ENCODE measurements at places on chromosomes 1 and 21.

GRCh38 chr21:14687268-14687625 is 141.1 kb upstream of the SAMSN1 start:
- no peak for DNase-seq

GRCh38 chr1:99482286-99482685 is 163.6 kb upstream of the PALMD start:
- DNase-seq, result no peak

DNA sequence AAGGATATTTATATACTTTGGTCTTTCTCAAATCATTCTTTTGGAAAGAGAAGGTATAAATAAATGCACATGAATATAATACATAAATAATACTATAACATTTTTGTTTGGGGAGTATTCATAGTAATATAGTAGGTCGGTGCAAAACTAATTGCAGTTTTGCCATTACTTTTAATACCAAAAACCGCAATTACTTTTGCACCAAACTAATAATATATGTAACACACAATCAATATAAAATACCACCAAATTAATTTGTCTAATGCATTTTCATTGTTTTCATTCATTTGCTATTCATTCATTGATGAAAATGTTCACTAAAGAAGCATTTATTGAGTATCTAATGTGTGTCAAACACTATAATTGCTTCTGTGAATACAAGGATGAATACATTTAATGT is 219.0 kb downstream of the RWDD3 start:
- no peak for DNase-seq

- no peak for DNase-seq
Measured at GRCh38 chr1:17587693-17588047, 48.2 kb downstream of the ARHGEF10L start.

DNA sequence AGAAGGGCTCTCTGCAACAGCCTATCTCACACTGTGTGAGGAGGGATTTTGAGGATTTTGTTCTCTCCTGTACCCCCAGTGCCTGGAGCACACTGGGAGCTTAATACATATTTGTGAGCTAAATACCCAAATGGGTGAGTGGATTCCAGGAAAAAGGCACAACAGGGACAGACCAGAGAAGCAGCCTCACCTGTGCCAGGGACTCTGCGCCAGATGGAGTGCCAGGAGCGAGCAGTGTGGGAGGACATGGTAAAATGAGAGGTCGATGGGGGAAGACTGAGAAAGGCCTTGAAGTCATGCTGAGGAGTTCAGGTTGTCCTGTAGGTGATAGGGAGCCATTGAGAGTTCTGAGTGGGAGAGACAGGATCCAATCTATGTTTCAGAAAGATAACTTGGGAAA is 11.0 kb upstream of the KCNA2 start:
- DNase-seq, result no peak

DNA sequence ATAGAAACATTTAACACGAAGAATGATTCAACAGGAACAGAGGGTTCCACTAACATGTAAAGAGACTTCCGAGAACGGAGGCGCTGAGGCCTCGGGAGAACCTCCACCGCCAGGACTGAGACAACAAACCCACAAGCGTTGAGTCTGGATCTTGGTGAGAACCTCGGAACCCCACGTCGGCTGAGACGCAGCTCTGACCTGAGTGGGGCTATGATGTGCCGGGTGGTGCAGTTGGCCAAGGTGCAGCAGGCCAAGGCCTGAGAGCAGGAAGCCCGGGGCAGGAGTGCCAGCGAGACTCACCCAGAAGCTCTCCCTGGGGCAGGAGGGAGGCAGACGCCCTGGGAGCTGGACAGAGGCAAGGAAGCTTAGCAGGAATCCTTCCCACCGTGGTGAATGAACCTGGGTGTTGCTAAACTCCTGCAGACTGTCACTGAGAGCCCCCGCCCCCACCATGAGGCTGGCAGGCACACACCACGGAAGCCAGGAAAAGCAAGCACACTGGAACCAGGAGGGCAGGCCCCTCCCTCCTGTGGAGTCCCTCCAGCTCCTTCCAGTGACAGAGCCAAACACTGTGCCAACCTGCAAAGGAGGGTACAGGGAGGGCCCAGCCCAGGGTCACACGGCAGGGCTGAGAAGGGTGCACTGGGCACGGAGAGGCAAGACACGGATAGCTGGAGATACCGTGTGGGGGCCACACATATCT is 34.8 kb downstream of the WDR4 start:
- DNase-seq, result no peak

DNA sequence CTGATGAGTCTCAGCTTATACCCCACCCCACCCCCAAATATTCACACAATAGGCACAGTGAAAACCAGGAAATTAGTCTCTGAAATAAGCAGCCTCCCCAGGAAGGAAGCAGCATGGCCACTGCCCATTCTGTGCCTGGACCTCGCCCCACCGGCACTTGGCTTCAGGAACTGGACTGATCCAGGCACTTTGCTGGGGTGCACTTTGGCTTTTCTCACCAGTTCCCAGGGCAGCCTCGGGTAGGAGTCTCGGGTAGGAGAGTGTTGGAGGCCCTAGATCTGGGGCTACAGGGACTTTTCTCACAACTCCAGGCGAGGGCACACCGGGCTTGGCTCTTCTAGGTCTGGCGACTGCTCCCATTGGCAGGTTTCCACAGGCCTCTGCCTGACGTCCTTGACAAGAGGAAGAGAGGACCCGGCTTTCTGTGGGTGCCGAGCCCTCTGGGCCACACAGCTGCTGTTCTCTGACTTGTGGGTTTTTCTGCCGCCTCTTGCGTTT is 18.7 kb downstream of the ADARB1 start:
- DNase-seq, result no peak

DNA sequence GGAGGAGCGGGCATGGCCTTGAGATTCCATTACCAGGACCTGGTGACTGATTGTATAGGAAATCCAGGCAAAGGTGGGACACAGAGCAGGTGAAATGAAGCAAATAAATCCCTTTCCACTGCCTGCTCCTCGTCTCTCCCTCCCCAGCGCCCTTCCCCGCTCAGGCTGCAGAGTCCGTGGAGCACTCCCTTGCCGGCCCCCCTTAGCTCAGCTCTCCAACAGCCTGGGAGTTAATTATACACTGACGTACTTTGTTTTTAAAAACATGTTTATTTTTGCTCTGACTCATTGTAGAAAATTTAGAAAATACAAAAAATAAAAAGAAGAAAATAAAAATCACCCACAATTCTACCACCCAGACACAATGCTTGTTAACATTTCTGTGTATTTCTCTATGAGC is 61.7 kb downstream of the LGR6 start:
- no peak for DNase-seq

DNA sequence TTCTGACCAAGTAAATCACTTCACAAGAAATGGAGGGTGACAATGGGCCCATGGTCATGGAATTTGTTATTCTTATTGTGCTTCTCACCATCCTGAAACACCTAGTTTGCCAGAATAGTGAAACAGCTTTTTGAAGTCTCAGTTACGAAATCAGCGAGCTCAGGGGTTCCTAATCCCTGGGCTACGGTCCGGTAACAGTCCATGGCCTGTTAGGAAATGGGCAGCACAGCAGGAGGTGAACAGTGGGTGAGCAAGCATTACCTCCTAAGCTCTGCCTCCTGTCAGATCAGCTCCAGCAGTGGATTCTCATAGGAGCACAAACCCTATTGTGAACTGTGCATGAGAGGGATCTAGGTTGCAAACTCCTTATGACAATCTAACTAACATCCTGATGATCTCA is 1356.3 kb downstream of the KCNT2 start:
- no peak for DNase-seq

GRCh38 chr21:45870851-45871615 is 110.5 kb upstream of the COL6A1 start:
- no peak for DNase-seq

DNA sequence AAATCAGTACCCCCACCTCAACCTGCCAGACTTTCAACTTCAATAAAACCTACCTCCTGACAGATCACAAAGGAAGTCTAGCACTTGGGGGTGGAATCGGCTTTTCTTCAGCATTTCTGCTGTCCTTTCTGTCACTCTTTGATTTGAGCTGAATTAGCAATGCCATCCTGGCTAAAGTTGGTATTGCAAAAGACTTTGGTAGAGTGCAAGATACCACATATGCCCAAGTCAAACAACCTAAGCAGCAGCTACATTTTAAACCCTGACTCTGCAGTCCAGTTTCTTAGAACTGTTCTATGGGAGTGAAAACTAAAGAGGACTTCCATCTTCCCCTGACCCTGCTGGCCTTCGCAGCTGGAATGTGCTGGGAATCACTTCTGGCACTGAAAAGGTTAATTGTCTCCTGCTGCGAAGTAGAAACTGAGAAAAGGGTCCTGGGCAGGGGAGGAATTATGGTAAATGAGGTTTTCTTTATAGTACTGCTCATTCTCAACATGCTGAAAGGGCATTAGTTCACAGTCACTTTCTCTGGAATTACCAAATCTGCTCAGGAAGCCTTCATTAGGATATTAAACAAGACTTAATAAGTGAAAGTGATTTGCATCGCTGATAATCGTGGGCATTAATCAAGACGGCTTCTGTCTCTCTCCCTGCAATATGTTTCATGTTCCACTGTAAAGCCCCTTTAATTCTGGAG is 126.2 kb upstream of the SMYD2 start:
- no peak for DNase-seq

DNA sequence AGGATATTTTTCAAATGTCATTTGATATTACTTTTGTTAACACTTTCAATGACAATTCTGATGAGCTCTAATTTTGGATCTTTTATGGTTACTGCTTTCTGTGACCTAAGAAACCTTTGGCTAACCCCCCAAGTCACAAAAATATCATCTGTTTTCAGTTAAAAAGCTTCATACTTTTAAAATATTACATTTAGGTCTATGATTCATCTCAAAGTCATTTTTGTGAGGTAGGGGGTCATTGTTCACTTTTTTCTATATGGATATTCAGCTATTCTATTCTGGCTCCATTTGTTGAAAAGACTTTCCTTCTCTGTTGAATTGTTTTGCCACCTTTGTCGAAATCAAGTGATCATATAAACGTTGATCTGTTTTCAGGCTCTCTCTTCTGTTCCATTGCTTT is 44.8 kb downstream of the UCHL5 start:
- no peak for DNase-seq

DNA sequence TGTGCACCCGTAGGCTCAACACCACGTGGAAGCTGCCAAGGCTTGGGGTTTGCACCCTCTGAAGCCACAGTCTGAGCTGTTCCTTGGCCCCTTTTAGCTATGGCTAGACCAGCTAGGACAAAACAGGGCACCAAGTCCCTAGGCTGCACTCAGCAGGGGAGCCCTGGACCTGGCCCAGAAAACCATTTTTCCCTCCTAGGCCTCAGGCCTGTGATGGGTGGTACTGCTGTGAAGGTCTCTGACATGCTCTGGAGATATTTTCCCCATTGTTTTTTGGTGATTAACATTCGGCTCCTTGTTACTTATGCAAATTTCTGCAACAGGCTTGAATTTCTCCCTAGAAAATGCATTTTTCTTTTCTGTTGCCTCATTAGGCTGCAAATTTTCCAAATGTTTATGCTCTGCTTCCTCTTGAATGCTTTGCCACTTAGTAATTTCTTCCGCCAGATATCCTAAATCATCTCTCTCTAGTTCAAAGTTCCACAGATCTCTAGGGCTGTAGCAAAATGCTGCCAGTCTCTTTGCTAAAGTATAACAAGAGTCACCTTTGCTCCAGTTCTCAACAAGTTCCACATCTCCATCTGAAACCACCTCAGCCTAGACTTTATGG is 69.0 kb upstream of the KRTAP19-8 start:
- DNase-seq, result no peak

DNA sequence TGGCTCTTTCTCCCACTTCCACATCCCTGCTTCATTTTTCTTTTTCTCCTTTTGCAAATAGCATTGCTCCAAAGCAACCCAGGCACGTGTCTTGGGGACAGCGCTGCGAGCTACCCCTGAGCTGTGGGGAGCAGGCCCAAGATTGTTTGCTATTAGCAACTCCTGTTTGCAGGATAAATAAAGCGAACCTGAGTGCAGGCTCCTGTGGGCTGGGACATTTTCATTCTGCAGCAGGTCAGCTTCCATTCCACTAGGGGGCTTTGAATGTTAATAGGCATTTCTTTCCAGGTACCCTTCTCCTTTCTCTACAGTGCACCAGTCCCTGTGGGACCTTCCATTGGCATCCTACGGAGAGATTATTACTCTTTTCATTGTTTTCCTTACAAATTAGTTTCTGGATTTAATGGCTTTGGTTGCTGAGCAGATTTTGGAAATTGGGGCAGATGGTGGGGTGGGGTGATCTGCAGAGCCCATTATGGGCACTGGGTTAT is 54.0 kb downstream of the OLFML3 start:
- no peak for DNase-seq

GRCh38 chr1:60822252-60822651 is 260.1 kb upstream of the NFIA start:
- no peak for DNase-seq
